RPMI7951 (cell line): ENCODE measurements at places on chromosomes 2 and 18. TPM values are rescaled to one million over a fixed set of nuclear protein-coding genes. Genes with fewer than 3 reads are reported as not detected.

The NOL4 gene
- not detected in 2 replicates for total RNA-seq

The RNF152 gene
- total RNA-seq = 7.0 and 9.3 TPM in 2 replicates

The PRKCE gene
- total RNA-seq = 28.2 and 30.2 TPM in 2 replicates

The NAPG gene
- 31.6 and 38.3 TPM in 2 replicates for total RNA-seq

The GLI2 gene
- 3.2 and 3.9 TPM in 2 replicates for total RNA-seq

The TEKT4 gene
- total RNA-seq = not detected in 2 replicates

The POTEJ gene
- total RNA-seq = not detected in 2 replicates

- DNase-seq = peak; percentile 68
Measured at GRCh38 chr2:200431996-200432705, 77.7 kb downstream of the KCTD18 start.

DNA sequence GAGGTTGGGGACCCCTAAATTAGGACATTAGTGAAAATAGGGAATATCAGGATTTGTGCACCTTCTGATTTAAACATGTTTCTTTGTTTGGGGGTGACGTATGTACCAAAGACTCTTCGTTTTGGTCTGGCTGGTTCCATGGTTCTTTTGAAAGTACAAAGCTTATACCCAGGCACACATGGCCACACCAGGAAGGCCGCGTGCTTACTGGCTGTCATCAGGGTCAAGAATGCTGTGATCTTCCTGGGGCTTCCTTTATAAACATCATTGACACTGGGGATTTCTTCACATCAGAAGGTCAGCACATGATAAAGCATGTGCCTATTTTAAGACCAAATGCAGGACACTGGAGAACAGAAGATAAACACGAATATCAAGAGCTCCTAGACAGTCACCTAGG lies 230.6 kb upstream of the ID2 start:
- DNase-seq = no peak

- no peak for DNase-seq
Measured at GRCh38 chr2:227577555-227577954, 21.1 kb upstream of the SCYGR2 start.

DNA sequence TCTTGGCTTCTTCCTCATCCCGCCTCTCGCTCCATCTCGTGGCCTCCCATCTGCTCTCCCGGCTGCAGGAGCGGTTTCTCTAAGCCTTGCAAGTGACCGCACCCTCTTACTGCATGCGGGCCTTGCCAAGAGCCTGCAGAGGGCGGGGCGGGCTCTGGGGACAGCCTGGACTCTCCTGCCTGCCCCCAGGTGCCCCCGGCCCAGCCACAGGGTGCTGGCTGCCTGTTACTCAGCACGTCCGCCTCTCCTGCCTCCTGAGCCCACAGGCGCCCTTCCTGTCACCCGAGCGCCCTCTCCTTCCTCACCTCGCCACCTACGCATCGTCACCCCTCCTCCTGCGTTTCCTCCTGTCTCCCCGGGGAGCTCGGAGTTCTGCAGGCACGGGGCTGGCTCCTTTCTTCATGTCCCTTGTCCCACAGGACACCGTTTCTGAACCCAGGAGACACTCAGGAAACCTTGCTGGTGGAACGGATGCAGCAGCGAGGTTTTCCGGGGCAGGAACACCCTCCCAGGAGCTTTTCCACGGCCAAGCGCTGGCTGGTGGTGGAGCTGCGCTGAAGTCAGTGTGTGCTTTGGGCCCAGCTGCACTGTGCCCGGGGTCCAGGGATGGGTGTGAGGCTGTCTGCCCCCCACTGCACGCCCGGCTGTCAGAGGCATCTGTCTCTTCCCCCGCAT lies 28.5 kb downstream of the HPCAL1 start:
- no peak for DNase-seq

DNA sequence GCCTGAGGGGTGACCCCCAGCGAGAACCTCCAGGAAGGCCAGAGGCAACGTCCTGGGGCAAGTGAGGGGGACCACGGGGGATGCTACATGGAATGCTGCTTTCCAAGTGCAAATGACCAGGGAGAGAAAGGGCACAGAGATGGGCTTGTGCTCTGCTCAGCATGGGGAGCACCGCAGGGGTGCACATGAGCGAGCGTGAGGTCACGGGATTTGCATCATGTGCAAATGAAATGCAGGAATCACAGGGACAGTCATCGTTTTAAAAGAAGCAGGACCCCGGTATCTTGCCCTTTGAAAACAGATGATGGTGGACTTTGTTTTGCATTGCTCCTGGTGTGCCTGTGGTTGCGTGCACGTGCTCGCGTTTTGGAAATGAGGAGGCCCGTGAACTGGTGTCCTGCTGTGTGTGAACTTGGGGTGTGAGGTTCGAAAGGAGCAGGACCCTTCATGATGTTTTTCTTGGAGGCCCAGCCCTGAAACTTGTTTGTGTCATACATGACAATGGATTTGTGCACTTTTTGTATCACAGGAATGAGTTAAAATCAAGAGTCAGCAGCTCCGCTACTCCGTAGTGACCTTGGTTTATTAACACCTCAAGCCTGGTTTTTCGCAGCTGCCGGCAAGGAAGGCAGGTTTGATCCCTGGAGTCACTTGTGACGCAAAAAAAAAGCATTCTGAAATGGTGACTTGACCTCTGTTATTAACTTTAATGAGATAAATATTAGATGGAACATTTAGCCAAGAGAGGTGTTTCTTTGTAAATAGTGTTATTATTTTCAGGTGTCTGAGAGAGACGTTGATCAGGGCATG lies 234.5 kb downstream of the LDLRAD4 start:
- no peak for DNase-seq

- DNase-seq = no peak
Measured at GRCh38 chr18:37519510-37520135, 46.0 kb downstream of the CELF4 start.

DNA sequence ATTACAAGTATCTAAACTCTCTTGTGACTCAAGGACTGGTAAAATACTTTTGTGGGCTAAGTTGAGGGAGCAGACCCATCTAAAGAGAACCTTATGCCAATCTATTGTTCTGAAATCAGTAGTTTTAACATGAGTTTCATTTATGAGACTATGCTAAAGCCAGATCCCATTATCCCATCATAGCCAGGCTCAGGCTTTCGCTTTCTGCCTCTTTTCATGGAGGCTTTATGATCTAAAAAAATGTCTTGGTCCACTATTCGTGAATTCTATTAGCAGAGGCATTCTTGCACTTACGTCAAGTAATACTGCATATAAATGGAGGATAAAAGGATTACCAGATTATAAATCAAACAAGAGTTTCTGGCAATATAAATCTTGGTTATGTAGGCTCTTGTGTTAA lies 1636.9 kb upstream of the ACVR2A start:
- DNase-seq = no peak

DNA sequence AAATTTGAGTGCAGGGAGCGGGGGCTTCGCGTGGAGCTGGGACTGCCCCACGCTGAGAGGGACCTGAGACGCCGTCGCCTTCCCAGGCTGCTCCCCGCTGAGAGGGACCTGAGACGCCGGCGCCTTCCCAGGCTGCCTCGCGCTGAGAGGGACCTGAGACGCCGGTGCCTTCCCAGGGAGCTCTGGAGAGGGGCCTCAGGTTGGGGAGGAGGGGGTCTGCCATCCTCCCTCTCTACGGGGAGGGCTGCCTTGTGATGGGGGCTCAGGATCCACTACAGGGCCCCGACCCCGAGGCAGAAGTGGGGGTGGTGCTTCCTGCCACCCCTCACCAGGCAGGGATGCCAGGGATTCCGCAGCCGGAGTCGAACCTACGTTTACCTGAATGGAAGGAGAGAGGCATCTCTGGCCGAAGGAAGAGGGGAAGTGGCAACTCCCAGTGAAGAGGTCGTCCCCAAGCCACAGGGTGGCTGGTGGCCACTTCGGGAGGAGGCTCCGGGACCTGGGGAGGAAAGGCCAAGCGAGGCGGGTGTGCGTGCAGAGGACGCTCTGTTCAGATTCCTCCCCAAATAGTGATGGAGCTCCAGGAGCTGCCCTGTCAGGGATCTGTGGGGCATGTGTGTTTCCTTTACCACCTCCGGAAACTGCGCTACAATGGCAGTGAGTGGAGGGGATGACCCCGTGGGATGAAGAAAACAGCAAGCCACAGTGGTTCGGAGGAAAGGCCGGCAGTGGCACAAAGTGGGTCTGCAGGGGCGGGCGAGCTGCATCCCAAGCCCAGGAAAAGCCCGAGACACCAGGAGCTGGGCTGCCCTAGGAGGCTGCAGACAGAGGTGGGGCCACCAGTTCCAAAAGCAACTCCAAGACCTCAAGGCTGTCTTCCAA lies 108.2 kb upstream of the CTDP1 start:
- no peak for DNase-seq
